ENCODE measurements at places on chromosomes 16 and 17. TPM values are rescaled to one million over a fixed set of nuclear protein-coding genes. Genes with fewer than 3 reads are reported as not detected.
A peak's percentile ranks its signal among the peaks of the same experiment; 100 is the strongest.

KRT25 gene
- total RNA-seq, result not detected

DNA sequence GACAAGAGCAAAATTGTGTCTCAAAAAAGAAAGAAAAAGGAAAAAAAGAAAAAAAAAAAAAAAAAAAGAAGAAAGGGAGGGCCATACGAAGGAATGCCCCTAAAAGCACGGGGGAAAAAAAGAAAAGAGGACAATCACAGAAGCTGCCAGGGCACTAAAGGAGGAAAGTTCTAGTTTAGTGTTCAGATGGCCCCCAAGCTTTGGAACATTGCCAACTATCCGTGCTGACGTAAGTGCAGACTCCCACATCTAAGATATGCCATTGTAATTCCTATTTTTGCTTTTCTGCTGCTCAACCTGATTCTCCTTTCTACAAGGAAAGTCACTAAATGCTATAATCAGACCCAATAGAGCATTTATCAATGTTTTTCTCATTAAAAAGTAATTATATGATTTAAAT, 842.1 kb downstream of the KCNJ2 start:
- no peak for DNase-seq

DNA sequence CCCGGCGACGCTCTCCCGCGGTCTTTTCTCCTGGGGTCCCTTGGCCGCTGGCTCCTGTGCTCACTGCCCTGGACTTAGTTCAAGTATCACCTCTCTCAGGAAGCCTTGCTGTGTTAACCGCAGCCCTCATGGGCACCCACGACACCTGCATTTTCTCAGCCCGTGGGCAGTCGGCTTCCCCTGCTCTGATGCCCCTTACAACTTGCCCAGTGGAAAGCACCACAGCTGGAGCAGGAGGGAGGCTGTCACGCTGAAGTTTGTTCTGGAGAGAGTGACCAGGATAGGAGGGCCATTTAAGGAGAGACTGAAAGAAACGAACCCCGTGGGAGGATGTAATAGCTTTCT, 395 bp downstream of the STXBP4 start:
- DNase-seq, result no peak

SLC4A1 gene
- total RNA-seq, result 0.42 TPM

TEKT1 gene
- total RNA-seq, result not detected

- DNase-seq, result no peak
Measured at GRCh38 chr17:9677411-9677810, 32.1 kb downstream of the USP43 start.

SLFN14 gene
- not detected for total RNA-seq

DNA sequence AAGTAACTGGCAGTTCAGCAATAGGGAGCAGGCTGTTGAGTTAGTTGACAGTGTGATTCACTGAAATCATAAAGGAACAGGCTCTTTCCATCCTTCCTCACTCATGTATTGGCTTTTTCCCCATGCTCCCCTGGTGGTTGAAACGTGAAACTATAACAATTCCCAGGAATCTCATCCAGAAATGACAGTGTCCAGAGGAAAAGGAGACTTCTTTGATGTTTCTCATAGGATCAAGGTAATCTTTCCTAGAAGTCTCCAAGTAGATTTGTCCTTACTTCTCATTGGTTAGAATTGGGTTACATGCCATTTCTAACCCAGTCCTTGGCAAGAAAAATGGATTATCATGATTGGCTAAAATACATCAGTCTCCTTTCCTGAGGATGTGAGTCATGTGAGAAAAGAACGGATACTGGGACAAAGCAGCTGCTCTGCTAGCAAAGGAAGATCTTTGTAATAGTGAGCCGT, 14.4 kb downstream of the TTC19 start:
- DNase-seq, result no peak

GRCh38 chr16:3553138-3553923, 23.9 kb downstream of the NLRC3 start:
- DNase-seq, result no peak

CLCN7 gene
- 30.5 TPM for total RNA-seq

DNA sequence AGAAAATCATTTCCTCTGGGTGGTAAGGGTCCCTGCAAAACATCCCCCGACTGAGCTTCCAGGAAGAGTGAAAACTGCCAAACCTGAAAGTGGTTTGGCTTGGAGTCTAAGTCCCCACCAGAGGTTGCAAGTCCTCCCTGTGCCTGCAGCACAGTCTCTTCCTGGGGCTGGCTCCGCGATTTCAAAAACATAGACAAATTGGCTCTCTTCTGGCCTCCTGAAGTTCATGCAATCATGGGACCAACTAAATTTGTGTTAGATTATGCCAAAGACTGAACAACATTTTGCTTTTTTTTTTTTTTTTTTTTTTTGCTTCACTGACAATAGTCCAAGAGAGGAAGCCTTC, 447.9 kb downstream of the CA10 start:
- no peak for DNase-seq

DNA sequence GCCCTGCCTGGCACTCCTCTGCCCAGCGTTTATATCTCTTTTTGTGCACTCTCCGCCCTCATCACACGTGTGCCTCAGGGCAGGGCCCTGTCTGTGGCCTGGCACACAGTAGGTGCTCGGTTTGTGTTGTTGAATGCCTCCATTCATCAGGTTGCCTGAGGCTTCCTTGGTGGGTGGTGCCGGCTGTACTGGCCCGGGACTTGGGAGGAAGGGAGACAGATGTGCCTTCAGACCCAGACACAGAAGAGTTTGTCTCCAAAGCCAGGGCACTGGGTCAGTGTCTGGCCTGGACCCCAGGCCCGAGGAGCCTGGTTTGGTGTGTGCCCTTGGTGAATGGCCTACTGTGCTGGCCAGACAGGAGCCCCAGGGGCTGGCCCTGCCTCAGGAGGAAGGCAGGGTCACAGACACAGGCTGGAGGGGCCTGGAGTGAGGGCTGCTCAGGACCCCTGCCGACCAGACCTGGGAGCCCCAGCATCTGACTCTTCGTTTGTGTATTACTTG, 71.6 kb downstream of the RAI1 start:
- no peak for DNase-seq

- DNase-seq, result no peak
Measured at GRCh38 chr17:60353773-60354172, 38.2 kb downstream of the USP32 start.

CCL4 gene
- 2.0 TPM for total RNA-seq

DNA sequence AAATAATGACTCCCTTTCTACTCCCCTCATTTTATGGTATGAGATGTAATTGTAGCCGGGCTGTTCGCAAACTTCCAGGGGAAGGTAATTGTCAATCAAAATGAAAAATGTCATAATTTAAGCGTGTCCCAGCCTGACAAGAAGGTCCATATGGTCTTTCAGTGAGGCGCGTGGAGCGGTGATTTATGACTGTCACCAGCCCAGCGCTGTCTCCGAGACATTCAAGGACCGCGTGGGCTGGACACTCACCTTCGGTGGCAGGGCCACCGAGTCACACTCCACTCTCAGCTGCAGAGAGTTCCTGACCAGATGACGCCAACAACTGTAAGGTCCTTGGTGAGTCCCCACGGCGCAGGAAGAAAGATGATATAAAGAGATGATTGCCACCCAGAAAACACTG, 157.7 kb upstream of the TNRC6C start:
- DNase-seq, result no peak

SERPINF2 gene
- not detected for total RNA-seq

CCL7 gene
- total RNA-seq, result not detected

- DNase-seq, result no peak
Measured at GRCh38 chr17:66837885-66838665, 3.2 kb downstream of the CACNG5 start.

DNA sequence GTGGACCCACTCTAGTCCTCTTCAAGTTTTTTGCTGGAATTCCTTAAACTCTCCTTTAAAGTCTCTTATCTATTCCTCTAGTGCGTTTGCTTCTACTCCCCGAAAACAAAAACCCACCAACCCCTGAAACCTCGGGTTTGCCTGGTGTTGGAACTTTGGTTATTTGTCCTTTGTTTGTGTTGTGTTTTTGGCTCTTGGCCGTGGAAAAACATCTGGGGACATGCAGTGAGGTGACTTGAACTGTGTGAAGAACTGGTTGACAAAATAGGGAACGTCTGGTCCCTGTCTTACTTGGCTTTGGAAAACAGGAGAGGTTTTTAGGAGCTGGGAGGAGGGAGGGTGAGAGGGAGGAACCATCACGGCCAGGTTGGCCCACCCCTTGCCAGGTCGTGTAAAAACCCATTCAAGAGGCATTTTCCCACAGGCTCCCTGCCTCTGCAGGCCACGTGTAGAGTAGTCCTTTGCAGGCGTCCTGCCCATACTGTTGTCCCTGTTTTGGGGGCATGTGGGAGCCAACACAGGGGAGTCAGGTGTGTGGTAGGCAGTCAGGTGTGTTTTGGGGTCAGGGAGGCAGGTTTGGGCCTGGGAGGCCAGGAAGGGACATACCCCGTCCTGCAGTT, 169.3 kb downstream of the RAB11FIP4 start:
- no peak for DNase-seq

ZNF174 gene
- 10.6 TPM for total RNA-seq

- peak; percentile 91 for DNase-seq
Measured at GRCh38 chr16:79542237-79542774, 58.2 kb downstream of the MAF start.

KRTAP1-5 gene
- not detected for total RNA-seq

LRRC75A gene
- 0.83 TPM for total RNA-seq

EEF2K gene
- total RNA-seq, result 20.9 TPM

DNA sequence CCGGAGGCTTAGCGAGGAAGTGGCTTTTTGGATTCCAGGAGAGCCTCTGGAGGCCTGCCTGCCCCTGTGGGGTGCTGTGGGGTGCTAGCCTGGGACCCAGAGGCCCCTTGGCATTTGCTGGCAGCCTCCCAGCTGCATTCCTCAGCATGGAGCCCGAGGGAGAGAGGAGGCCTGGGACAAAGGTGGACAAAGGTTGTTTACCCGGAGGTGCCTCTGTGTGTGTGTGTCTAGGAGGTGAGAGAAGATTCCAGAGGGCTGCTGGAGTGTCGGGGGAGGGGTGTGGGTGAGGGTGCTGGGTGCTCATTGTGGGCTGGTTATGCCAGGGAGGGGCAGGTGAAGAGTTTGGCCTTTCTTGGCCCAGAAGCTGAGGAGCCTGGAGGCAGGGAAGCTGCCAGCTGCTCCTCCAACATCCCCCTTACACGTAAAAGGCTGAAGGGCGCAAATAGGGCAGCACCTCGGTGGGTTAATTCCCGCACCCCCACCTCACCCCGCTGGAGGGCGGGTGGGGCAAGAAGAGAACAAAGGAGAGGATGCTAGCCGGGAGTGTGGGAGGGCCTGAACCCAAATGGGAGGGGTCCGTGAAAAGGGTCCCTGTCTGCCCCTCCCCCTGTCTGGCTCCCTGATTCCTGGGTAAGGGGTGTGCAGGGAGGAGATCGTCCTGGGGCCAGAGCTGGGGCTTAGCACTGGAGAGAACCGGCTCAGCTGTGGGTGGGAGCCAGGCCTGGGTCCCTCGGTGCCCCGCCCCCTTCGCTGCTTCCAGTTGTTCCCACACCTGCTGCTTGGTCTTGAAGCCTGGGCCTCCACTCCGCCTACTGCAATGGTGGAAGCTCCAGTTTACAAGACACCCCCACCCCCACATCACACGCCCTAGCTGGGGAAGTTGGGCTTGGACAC, 9.9 kb downstream of the HEXIM2 start:
- peak; percentile 26 for DNase-seq

MYH2 gene
- total RNA-seq, result not detected

- no peak for DNase-seq
Measured at GRCh38 chr17:7325031-7325528, 4.1 kb downstream of the NEURL4 start.

GRCh38 chr16:84888450-84888849, 68.7 kb downstream of the CRISPLD2 start:
- DNase-seq, result no peak

- no peak for DNase-seq
Measured at GRCh38 chr17:17749921-17750320, 68.7 kb downstream of the RAI1 start.

GRCh38 chr16:4097826-4098240, 18.4 kb downstream of the ADCY9 start:
- DNase-seq, result no peak

GRCh38 chr16:3980253-3981111, 100.0 kb upstream of the CREBBP start:
- DNase-seq, result no peak

GRCh38 chr17:57902800-57903759, 52.1 kb downstream of the CUEDC1 start:
- DNase-seq, result peak; percentile 92

DNA sequence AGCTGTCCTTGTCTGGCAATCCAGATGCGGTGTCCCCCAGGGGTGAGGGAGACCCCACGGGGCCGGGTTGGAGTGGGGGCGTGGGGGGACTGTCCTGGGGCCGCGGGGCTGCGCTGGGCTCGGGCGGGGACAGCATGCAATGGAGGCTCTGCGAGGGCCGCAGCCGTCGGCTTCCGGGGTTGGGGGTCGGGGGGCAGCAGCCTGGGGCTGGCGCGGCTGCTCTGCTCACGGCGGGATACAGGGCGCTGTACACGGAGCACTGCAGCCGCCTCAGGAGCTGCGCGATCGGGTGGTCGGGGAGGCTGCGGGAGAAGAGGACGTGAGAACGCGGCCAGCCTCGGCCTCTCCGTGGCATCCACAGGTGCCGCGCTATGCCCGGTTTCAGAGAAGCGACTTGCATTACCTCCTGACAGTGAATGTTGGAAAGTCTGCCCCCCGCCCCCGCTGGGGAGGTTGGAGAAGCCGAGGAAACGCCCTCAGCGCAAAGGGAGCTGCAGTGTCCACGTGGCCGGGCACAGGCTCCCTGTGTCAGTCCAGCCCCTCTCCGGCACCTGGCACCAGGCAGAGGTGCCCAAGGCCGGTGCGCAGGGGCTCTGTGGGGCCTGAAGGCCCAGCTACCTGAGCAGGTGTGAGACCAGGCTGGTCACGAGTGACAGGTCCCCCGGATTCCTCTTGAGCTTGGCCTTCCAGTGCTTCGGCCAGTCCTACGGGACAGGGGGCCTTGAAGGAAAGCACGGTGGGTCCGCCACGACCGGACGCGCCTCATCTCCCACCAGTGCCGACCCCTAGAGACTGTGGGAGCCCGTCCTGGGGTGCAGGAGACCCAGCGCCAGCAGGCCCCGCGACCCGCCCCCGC, 9.4 kb upstream of the SPATA2L start:
- no peak for DNase-seq

CACNG5 gene
- not detected for total RNA-seq

TBC1D3C gene
- total RNA-seq, result not detected

DNA sequence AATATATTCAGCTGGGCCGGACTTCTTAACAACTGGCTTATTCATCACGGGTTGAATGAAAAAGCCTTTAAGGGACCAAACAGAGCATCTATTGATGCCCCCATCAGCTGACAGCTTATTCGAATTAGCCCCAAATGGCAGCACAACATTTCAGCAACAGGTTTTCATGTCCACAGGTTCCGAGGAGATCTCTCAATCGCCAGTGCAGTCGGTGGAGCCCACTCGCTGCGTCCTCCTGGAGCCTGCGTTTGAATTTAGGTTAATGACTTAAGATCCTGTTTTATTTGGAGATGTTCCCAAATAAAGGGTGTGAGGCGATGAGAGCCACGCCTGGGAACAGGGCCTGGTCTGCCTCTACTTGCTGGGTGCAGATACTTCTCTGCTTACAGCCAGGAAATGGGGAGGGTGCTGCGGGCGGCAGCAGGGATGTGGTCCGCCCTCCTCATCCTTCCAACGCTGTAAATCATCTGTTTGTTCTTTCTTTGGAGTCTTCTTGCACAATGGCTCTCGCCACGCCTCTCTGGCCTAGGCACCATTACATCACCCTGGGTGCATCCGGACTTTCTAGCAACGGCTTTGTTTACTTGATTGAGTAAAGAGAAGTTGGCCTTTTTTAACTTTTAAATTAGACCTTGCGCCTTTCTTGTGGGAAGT, 22.6 kb downstream of the NDE1 start:
- peak; percentile 90 for DNase-seq

MYL4 gene
- 186 TPM for total RNA-seq

- DNase-seq, result no peak
Measured at GRCh38 chr17:6177941-6178694, 107.9 kb downstream of the WSCD1 start.

NPIPA5 gene
- total RNA-seq, result 6.8 TPM
